ENCODE measurements at places on chromosomes 3 and 15.
A peak's percentile ranks its signal among the peaks of the same experiment; 100 is the strongest.

GRCh38 chr3:4897765-4898453 lies 81.3 kb upstream of the BHLHE40 start:
- DNase-seq: no peak

GRCh38 chr15:39580485-39581241 lies at the start of gene THBS1:
Gene THBS1, plus strand, starts transcription at chr15:39581079. Its CDS starts 779 bp downstream, at chr15:39581858.
- no peak for DNase-seq

- no peak for DNase-seq
Observed at GRCh38 chr15:78046796-78047341, 30.6 kb downstream of the TBC1D2B start.

GRCh38 chr3:117788506-117788905 lies 1078.9 kb downstream of the TUSC7 start:
- no peak for DNase-seq

GRCh38 chr3:119099785-119100184 lies 46.2 kb upstream of the TEX55 start:
- no peak for DNase-seq

DNA sequence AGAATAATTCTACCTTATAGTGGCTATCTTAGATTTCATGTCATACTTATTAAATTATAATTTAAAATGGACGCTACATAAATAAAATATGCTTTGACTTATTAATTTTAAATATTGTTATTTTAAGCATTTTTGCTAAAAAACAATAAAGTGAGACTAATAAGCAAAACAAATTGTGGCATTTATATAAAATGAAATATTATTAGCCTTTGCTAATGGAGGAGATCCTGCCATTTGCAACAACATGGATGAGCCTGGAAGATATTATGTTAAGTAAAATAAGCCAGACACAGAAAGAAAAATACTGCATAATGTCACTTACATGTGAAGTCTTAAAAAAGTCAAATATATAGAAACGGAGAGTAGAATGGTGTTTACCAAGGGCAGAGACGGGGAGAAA lies 54.8 kb upstream of the PIK3R4 start:
- no peak for DNase-seq

DNA sequence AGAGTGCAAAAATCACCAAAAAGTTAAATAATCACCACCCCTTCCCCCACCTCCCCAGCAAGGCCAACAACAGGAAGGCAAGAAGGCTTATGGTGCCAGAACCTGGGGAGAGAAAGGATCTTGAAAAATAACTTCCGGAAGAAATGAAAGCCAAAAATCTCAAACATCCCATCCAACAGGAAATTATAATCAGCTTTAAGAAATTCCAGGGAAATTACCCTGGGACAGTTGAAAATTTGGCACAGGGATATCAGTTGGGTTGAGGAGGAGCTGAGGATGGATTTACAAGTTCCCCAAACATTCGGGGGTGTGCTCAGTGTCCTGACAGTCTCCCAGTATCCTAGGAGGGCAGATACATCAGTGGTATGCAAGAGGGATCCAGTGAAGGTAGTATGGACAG lies 82.7 kb downstream of the POLR2M start:
- no peak for DNase-seq

GRCh38 chr3:153595186-153595815 lies 433.3 kb downstream of the RAP2B start:
- peak; percentile 50 for DNase-seq

- no peak for DNase-seq
Observed at GRCh38 chr15:27426805-27427204, 455.8 kb downstream of the GABRG3 start.

- no peak for DNase-seq
Observed at GRCh38 chr15:90519688-90520087, 10.0 kb upstream of the CRTC3 start.

GRCh38 chr3:183959214-183959613 lies 58.5 kb downstream of the ABCC5 start:
- DNase-seq: no peak

Data from AML-193 (cell line).